ENCODE measurements at places on chromosomes 7 and 10.

GRCh38 chr10:118447478-118448270 lies 105.5 kb upstream of the FAM204A start:
- DNase-seq: no peak

DNA sequence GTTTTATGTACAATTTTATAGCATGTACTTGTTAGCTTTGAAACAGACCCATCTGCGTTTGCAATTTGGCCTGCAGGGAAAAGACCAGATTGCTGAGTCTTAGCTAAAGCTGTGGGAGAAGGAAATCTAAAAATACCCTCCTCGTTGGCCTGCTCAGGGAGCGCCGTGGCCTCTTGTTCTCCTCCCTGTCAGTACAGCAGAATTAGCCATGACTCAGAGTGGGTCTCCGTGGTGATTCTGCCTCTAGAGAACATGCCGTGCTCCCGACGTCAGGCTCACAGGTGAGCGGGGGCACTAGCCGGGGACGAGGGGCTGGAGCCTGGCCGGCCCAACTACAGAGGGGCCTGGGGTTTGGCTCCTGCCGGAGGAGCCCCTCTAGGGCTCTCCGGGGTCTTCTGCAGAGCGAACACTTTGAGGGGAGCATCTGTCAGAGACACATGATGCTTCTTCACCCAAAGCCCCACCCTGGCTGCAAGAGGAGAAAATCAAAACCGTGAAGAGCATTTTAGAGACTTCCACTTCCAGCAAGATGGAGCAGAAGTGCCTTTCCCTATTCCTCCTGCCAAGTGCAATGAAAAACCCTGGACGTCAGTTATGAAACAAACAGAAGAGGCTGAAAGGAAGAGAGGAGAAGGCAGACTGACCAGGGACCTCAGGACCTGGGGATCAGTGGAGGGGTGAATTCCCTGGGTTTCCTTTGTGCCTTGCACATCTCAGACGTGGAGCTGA lies 98.9 kb downstream of the LHPP start:
- no peak for DNase-seq

DNA sequence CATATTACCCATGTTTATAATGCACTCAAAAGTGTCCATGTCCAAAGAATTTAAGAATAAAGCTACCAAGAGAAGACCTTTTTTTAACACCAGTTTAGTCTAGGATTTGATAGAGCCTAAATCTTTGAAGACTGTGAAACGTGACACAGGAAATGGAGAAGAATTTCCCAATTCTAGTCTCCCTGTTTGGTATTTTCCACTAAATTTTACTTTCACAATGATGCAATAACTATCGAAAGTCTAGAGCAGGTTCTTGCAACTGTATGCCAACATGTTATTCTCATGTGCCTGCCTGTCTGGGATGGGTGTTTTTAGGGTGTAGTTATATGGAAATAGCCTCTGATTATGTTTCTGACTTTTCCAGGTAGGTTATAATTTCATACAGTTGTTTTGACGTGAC lies 6.9 kb upstream of the MXI1 start:
- no peak for DNase-seq

GRCh38 chr10:119642556-119643111 lies 8.5 kb upstream of the BAG3 start:
- no peak for DNase-seq

GRCh38 chr10:96703358-96703757 lies 17.0 kb downstream of the PIK3AP1 start:
- no peak for DNase-seq

- DNase-seq: no peak
These were observed 491.7 kb downstream of the ARL4A start for GRCh38 chr7:13179011-13179582.

- no peak for DNase-seq
These were observed 2.5 kb downstream of the TRIM8 start for GRCh38 chr10:102646610-102647442.

GRCh38 chr7:92874567-92874966 lies 38.2 kb upstream of the CDK6 start:
- no peak for DNase-seq

- DNase-seq: no peak
These were observed 1.2 kb downstream of the CYREN start for GRCh38 chr7:135169141-135169963.

DNA sequence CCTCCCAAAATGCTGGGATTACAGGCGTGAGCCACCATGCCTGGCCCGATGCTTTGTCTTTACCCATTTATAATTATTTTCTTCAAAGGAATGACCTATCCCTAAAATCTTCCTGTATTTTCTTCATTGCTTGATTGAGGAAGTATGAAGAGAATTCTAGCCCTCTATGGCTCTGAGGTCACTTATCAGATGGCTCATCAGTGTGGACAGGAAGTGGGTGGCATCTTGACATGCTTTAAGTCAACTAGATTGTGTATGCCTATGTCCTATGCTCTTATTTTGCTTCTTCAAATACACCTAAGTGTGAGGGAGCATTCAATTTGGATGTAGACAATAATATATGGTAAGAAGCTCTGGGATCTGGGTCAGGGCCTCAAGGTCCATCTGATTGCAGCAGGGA lies 1020.5 kb downstream of the LRMDA start:
- no peak for DNase-seq

GRCh38 chr7:117791877-117792780 lies 81.1 kb downstream of the CTTNBP2 start:
- DNase-seq: no peak

DNA sequence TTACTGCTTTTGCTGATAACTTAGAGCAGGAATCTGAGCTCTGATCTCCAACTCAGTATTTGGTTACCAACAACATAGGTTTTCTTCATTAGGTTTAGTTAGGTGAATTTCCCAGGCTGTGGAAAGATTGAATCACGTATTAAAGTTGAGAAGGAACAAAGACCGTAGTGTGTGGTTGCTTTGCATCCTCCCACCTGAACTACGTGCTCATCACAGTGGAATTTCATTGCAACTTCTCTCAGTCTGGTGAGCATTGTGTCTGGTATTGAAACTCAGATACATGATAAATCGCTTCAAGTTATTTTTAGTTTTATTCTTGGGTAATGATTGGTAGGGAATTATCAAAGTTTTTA lies 139.4 kb upstream of the AKR1E2 start:
- DNase-seq: no peak

DNA sequence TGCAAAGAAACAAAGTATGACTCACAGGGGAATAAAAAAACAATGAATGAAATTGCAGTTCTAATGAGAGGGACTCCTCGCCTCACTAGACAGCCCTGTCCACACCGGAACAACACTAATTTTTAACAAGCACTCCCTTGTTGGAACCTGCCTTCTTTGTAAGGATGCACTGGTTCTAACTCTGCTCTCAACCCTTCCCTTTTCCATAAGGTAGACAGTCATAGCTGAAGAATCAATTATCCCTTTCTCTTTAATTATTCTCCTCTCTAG lies 65.1 kb downstream of the TSPAN12 start:
- DNase-seq: no peak

DNA sequence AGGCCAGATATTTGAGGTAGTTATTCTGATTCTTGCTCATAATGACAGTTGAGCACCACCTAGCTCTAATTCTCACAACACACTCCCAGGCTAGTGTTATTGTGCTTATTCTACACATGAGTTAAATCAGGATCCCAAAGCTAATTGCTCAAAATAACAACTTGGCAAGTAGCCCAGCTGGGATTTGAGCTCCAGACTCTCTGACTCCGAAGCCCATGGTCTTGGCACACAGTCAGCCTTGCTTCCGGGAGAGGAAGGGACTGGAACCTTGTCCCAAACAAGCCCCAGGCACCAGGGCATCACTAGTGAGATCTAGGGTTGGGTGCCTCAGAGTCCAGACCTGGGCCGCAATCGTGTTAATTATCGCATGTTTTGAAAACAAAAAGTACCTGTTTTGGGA lies 101.4 kb downstream of the GPAM start:
- DNase-seq: no peak

DNA sequence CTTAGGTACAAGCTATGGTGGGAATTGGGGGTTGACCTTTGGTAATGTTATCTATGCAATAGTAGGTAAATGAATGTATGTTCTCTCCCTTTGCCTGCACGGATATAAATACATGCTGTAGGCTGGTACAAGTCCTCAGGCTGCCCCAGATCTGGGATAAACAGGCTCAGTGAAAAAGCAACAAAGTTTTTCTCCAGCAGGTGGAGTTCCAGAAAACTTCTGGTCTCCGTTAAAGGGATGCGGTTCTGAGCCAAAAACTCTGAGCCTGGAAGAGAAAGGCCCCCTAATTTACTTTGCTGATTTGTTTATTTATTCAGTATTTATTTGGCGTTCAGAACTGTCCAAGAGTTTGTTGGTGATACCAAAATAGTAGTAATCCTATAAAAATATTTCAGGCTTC lies 204.7 kb downstream of the ADRA2A start:
- no peak for DNase-seq

DNA sequence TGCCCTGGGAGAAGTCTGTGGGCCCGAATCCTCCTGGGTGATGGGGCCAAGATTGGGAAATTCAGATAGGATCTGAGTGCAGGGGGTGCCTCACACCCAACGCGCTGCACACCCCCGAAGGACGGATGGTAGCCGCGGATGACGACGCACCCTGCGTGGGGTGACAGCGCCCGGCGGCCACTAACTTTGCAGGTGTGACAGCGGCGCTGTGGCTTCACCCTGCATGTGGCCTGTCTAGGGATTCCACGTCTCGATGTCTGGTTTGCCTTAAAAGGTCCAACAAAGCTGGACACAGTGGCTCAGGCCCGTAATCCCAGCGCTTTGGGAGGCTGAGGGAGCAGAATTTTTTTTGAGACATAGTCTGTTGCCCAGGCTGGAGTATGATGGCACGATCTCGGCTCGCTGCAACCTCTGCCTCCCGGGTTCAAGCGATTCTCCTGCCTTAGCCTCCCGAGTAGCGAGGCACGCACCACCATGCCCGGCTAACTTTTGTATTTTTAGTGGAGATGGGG lies 18.6 kb downstream of the ADAP1 start:
- no peak for DNase-seq

GRCh38 chr7:37320140-37320847 lies 128.4 kb downstream of the ELMO1 start:
- DNase-seq: no peak

GRCh38 chr10:25113191-25114035 lies 61.4 kb upstream of the GPR158 start:
- no peak for DNase-seq

DNA sequence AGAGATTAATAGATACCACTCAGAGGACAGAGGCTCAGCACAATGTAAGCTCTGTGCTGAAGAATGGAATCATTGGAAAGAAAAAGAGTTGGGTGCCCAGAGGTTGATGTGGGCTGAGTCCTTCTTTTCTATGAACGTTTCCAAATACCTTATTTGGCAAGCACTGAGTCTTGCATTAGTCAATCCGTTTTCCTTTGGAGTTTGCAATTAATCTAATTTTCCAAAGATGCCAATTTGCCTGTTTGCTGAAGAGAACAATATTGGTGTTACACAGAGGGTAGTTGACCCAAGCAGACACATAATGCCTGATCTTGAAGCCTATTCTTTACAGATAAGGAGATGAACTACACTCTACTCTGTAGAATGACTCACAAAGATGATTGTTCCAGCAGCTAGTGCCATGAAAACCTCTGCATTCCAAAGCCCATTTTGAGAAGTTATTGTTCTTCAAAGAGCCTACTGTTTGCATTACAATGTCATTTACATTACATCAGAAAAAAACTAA lies 55.4 kb upstream of the MET start:
- no peak for DNase-seq

DNA sequence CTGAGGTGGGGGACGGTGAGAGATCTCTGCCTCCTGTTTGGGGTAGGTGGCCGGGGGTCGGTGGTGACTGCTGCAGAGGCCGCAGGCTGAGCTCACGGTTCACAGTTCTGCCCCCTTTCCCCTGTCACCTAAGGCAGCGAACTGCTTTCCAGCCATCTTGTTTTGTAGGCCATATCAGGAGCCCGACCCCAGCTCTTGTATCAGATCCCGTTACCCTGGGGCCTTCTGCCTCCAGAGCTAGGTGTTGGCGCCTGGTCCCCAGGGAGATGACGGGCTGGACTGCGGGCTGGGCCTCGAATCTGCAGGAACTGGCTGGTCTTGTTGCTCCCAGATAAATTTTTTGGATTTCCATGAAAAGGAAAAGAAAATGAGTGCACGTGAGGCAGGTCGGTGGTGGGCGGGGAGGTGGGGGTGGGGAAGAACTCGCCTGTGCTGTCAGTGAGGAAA lies 183.0 kb downstream of the DNAJB6 start:
- DNase-seq: no peak

GRCh38 chr7:73740771-73741170 lies 2.2 kb upstream of the ABHD11 start:
- DNase-seq: no peak

DNA sequence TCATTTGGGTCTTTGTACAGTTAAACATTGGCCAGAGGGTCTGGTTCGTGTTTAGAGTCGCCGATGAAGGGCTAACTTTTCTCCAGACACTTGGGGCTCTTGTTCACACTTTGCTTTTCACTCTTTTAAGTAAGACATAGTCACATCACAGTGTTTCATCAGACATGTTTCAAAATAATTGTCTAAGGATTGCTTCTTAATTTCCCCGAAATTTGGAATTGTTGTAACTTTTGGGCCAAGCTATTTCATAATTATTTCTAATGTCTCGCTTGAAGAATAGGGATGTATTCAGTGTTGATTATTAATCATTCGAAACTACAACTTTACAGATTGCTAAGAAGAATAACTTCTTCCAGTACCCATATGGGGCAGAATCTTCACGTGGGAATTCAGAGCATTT lies 92.8 kb downstream of the TCF7L2 start:
- DNase-seq: no peak

DNA sequence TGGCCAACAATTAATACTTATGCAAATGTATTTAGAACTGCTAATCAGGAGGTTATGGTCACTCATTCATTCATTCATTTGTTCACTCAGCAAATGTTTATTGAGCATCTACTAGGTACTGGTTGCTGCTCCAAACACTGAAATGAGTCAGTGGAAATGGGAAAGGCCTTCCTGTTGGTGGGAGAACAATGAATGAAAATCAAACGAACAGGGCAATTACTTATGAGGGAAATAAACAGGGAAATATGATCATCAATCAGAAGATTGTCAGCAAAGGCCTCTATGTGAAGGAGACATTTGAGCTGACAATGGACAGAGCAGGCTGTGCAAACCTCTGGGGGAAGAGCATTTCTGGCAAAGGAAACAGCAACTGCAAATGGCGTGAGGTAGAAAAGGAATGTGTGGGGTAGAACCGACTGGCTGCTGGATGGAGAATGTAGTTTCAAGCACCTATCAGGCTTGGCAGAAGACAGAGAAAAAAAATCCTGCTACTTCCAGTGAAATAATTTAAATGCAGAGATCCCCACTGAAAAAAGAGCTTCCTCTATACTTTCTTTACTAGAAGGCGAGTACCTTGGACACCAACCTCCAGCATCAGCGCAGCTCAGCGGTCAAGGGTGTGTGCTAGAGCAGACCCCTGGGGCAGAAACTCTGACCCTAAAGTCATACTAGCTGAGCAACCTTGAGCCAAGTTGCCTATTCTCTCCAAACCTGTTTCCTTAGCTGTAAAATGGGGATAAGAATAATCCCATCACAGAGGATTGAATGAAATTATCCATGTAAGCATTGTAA lies 108.8 kb upstream of the EEPD1 start:
- DNase-seq: no peak

GRCh38 chr7:26580711-26581110 lies 283.7 kb downstream of the SKAP2 start:
- DNase-seq: no peak
